ENCODE measurements at places on chromosomes 11 and 22. TPM values are rescaled to one million over a fixed set of nuclear protein-coding genes. Genes with fewer than 3 reads are reported as not detected.
A peak's percentile ranks its signal among the peaks of the same experiment; 100 is the strongest.

DNA sequence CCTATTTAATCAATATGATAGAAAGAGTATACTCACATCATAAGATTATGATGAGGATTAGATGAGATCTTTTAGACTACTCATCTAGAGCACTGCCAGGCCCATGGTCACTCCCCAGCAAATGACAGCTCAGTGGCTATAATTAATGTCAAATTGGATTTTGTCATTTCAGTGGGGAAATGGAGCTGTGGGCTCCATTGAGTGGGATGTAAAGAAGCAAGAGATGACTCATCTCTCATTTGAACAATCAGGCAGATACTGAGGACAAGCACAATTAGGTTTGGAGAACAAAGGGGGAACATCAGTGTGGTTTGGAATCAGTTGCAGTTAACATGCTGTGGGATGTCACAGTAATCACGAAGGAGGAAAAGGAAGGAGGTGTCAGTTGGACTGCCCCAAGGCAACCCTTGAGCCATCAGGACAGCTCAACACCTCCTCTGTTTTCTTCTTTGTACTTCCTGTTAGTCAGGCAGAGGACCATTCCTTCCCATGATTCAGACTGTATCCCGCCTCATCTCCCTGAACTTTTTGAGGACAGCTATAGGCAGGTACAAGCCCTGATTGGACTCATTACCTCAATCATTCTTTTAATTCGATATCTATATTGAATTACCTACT lies 473.7 kb upstream of the ISX start:
- no peak for DNase-seq

DNA sequence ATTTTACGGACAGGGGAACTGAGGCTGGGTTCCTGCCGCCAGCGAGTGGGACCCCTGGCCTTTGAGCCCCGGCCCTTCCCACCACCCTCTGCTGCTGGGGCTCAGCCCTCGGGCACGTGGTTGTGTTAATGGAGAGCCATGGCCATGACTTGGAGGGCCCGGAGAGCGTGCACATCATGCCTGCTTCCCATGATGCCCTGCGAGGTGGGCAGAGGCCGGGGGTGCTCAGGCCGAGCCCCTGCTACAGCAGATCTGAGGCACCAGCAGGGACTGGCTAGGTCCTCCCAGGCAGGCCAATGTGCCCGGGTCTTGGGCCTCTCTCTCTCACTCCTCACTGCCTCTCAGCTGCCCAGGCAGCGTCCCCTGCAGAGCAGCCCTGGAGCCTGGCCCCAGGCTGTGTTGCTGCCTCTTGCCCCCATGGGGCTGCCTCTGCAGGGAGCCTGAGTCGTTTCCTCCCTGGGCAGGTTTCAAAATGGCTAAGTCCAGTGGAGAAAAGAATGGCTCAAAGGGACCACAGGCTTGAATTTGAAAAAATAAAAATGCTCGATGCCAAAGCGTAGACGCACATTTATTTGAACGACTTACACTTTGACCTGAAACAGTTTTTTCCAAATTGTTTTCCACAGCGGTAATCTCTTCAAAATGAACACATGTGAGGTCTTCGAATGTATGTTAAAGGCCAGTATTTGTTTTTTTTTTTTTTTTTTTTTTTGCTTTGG lies 72.6 kb upstream of the CLDN5 start:
- DNase-seq: no peak

GRCh38 chr22:42855211-42855610 lies 1.9 kb downstream of the ARFGAP3 start:
- DNase-seq: no peak

DNA sequence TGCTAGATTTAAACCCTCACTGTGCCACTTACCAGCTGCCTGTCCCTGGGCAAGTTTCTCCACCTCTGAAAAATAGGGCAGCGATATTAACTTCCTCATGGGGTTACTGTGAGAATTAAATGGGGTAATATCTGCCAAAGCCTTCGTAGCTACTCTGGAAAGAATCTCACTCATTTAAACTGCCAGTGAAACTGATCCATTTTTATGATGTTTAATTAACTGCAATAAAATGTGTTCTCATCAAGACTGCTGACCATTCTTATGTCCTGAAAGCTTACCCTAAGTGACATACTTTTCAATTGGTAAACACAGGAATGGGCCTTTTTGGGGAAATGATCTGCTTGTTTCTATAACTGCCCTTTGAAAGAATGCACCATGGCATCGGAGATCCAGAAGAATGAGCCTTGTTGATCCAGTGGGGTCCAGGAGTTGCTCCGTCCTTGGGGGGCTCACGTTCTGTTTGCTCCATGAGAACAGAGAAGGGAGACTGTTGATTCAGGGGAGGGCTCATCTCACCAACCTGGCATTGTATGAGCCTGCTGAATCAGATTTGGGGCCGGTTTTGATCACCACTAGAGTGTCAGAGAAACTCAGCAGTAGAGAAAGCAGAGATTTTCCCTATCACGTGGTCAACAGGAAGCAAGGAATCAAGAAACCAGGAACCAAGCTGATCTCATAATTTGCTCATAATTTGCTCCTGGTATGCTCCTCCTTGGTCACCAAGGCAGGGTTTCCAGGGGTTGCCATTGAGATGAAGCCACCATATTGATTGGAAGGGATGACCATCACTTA lies 7.0 kb upstream of the CCDC86 start:
- no peak for DNase-seq

DNA sequence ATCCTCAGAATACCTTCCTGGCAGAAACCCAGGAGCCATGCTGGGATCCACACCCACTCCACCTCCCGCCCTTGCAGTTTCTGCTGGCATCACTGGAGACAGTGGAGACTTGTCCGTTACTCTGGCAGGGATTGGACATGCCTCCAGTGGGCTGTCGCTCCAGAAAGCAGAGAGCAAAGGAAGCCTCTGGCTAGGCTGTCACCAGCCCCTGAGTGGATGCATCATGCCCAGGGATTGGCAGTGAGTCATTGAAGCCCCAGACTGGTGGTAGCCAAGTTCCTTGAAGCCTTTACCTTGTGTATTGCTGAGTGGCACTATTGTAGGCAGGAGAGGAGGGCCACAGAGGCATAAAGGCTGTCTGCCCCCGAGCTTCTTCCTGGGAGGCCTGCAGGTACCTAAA lies 34.8 kb upstream of the E2F8 start:
- DNase-seq: no peak

- peak; percentile 88 for DNase-seq
Measured at GRCh38 chr11:65169164-65169641, 830 bp upstream of the SPDYC start.

GRCh38 chr22:19943082-19944026 lies 1.7 kb upstream of the TXNRD2 start:
- peak; percentile 72 for DNase-seq

DNA sequence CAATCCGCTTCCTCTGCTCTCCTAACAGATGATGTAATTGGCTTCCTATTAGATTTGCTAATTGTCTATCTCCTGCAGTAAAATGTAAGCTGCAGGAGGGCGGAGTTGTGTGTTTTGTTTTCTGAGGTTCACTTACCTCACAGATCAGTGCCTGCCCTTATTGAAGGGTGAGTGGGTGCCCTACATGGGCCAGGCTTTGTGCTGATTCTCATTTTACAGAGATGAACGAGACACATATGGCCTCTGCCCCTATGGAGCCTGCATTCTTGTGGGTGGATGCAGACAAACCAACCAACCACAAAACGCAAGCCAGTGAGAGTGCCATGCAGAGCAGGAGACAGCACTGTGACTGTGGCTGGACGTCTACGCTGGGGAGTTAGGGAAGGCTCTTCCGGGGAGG lies 9.9 kb downstream of the TESMIN start:
- DNase-seq: no peak

DNA sequence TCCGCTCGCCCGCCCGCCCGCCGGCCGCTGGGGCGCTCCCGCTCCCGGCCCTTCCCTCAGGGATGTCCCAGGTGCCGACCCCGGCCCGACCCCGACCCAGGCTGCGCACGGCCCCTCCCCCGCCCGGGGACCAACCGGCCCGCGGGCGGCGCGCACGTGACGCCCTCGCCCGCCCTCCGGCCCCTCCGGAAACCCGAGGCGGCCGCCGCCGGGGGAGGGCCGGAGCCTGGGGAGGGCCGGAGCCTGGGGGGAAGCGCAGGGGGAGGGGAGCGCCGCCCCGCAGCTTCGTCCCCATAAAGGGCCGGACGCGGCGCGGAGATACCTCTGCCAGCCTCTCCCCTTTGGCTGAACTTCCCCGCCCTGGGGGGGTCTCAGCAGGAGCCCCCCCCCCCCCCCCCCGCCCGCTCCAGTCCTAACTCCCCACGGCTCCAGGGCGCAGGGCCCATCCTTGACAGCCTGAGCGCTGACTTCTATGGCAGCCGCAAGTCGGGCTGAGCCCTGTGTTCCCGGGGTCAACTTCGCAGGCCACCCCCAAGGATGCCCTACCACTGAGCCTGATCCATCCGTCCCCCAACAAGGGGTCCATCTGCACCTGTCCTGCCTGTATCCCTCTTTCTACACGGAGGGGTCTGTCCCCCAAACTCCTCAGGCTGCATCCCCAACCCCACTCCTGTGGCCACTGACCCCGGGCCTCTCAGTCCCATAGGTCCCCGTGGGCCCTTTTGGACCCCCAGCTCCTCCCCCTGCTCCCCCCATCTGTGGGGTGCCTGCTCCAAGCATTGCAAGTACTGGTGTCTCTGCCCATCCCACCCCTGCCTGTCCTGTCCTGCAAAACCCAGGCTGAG lies at the start of gene MAPK12:
TSS of gene MAPK12 (minus strand) at position 69 of the 845 bp plus-strand sequence. CDS start 174 bp downstream, outside the sequence.
- peak; percentile 32 for DNase-seq

The CATSPER1 gene
- polyA plus RNA-seq: 0.89 TPM

The CNTN5 gene
- polyA plus RNA-seq: not detected

The FGF3 gene
- polyA plus RNA-seq: not detected

The OR4B1 gene
- polyA plus RNA-seq: not detected

The KRTAP5-7 gene
- 0.08 TPM for polyA plus RNA-seq
